Glomerular endothelial cell (primary cell): ENCODE measurements at places on chromosomes 3 and 15. TPM values are rescaled to one million over a fixed set of nuclear protein-coding genes. Genes with fewer than 3 reads are reported as not detected.

GRCh38 chr15:33547876-33548275 is 237.1 kb downstream of the RYR3 start:
- DNase-seq = no peak

DNA sequence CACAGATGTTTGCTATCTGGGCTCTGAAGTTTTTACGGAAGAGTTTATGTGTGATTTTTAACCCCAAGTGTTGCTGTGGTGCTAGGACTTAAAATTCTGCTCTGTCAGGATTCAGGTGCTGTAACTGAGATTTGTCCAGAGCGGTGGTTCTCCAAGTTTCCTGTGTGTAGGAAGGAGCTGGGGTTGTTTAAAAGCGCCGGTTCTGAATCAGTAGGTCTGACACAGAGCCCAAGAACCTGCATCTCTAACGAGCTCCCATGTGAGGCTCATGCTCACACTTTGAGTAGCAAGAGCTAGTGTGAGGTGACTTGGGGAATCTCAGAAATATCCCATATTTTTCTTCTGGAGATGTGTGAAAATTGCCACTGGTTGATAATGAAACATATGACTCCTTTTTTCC is 325.5 kb downstream of the SATB1 start:
- no peak for DNase-seq

DNA sequence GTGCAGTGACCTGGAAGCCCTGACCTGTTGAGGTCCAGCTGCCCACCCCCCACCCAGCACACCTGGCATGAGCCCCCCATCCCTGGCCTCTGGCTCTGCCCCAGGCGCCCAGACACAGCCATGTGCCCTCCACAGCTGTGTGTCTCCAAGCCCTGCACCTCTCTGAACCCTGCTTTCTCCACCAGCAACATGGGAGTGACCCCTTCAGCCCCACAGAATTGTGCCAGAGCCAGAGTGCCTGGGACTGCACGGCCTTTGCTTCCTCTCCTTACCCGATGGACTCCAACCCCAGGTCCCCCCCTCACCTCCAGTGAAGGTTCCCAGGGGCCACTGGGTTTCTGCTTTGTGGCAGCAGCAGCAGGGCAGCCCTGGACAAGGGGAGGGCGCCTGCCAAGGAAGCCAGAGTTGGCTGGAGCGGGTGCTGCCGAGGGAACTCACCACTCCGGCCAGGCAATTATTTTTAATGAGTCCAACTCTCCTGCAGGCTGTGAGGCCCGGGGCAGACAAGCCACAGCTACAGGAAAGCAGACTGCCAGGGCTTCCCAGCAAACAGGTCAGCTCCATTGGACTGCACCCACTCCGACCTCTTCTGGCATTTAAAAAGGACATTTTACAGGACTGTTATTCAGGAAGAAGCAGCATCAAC is 24.1 kb downstream of the PRR20G start:
- no peak for DNase-seq

DNA sequence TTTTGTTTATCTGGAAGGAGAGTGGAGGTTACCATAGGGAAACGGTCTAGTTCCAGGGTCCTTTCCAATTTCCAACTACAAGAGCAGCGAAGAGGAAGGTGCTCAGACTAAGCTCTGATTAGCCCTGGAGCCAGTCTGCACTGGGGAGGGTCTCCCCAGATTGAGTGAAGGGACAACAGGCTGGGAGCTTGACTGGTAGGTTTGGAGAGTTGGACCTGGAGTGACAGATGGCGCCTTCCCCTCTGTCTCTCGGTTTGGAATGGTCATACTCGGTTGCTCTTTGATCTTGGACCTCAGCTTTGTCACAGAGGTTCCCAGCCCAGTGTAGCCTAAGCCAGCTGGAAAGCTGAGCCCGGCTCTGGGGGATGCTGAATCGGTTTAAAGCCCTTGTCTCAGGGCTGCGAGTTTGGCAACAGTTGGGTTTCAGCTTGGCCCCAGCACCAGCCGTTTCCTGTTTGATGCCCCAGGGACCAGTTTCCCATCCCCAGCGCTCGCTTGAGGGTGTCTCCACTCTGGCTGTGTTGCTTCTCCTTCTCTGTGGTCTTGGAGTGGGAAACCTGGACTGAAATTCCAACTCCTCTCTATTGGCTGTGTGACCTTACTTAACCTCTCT is 53.1 kb upstream of the ULK4 start:
- no peak for DNase-seq

GRCh38 chr3:154307363-154307762 is 16.9 kb downstream of the DHX36 start:
- no peak for DNase-seq

GRCh38 chr3:18443665-18444594 is 18.8 kb upstream of the SATB1 start:
- no peak for DNase-seq

DNA sequence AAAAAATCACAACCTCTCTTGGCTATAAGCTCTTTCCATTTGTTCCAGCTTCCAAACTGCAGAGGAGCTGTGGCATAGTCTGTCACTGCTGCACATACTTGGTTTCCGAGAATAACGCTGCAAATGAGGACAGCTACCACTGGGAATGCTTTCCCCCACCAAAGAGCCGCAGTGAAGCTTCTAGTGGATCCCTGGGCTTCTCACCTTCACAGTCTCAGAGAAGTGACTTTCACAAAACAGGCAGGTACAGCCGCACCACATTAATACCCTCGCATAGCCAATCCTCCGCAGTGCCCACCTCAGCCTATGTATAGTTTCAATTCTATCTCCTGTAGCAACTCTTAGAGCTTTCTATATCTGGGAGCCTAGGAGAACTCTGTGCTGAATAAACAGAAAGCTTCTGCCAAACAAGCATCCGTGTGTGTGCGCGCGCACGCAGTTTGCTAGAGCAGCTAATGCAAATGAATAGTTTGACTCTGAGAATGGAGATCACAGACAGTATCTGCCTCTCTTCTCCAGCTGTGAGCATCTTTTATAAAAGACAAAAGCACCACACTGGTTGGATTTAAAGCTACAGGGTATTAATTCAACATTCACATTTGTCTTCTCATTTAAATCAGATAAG is 81.9 kb upstream of the PLXND1 start:
- no peak for DNase-seq

DNA sequence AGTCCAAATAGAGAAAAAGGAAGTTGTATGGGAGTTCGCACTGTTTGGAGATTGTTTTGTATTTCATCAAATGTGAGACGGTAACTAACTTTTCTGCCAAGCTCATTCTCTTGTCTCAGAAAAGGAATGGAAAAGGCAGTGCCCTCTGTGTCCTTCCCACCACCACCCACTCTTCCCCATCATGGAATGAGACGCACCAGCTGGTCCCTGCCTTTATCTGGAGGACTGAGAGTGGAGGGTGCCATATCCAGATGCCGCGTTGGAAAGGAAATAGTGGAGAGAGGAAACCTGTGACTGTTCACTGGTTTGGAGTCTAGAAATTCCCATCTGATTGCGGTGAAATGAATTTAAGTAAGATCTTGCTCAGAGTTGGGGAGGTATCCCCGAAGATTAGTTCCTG is 3.7 kb upstream of the CCK start:
- DNase-seq = no peak

- peak; percentile 58 for DNase-seq
Observed at GRCh38 chr3:12180218-12180617, 21.5 kb upstream of the TIMP4 start.

- DNase-seq = no peak
Observed at GRCh38 chr15:38593524-38593923, 28.9 kb upstream of the RASGRP1 start.

GRCh38 chr3:156483426-156483825 is 71.5 kb downstream of the SSR3 start:
- no peak for DNase-seq

DNA sequence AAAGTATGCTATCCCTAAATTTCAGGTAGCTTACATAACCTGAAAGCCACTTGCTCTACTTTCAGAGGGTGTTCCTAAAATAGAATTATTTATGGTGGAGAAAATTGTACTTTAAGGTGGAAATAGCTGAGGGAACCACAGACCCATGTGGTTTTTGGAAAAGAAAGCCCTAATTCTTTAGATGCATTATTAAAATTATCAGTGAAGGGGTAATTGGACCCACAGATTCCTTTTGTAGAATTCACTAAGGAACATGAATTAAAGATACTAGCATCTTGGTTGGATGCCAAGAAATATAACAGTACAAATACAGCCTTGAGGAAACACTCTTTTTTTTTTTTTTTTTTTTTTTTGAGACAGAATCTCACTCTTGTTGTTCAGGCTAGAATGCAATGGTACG is 37.8 kb downstream of the DPPA2 start:
- no peak for DNase-seq

- DNase-seq = no peak
Observed at GRCh38 chr3:14378415-14378814, 24.0 kb upstream of the SLC6A6 start.

DNA sequence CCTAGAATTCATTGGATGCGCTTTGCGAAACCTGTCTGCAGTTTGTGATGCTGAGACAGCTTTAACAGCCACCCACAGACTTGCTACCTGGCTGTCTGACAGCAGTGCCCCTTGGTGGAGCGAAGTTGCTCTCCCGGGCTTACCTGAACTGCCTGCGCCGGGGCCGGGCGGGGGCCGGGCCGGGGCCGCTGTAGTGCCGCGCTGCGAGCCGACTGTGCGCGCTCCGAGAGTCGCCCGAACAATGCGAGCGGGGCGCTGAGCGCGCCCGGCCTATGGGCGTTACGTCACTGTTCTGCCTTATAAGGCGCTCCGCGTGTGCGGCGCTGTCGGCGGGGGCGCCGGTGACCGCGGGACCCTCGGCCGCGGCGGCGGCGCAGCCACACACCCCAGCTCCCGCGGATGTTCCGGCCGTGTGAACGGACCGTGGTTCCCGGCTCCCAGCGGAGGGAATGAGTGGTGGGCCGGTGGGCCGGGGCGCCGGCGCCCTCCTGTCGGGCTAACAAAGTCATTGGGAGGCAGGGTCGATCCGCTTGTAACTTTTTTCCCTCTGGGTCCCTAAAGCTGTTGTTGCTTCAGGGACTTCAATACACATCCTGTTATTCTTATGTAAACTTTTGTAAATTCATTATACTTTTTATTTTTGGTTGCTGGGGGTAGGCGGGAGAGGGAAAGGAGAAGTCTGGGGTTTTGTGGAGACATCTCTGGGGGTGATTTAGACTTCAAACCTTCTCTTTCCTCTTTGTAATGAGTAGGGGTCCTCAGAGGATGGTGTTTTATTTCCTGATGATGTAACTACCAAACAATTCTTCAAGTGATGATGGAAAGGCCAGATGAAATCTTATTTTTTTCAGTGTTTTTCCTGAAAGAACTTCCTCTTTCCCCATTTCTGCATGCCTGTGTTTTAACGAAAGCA is 58.5 kb downstream of the CMSS1 start:
- no peak for DNase-seq

GRCh38 chr3:66177026-66177425 is 43.8 kb upstream of the SLC25A26 start:
- DNase-seq = no peak

GRCh38 chr3:9704347-9705322 is 1.0 kb downstream of the CPNE9 start:
- no peak for DNase-seq

GRCh38 chr3:172973799-172974198 is 167.2 kb downstream of the SPATA16 start:
- no peak for DNase-seq

GRCh38 chr15:80208758-80209734 is 43.0 kb downstream of the CTXND1 start:
- no peak for DNase-seq

DNA sequence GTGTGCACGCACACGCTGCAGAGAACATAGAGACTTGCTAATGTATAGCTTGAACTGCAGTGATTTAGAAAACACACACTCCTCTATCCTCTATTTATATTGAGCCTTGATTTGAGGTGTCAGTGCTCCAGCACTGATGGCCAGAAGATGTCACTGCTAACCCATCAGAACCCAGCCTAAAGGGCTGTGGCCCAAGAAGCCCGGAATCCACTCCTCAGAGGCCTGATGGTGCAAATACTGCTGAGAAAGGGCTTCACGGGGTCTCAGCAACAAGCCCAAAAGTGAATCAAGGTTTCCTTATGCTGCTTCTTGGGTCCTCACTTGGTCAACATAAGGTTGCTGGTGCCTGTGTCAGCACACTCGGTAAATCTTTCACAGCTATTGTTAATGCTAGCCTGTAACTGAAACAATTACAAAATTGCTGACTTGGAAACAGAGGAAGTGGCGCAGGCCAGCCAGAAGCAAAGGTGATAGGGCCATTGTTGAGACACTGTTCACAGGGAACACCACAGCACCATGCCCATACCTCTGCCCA is 60.3 kb downstream of the HEG1 start:
- no peak for DNase-seq

GRCh38 chr3:42090973-42091731 is at the start of gene TRAK1:
TRAK1 (plus strand) TSS chr3:42091357; CDS start chr3:42091470, 113 bp downstream.
- DNase-seq = no peak

DNA sequence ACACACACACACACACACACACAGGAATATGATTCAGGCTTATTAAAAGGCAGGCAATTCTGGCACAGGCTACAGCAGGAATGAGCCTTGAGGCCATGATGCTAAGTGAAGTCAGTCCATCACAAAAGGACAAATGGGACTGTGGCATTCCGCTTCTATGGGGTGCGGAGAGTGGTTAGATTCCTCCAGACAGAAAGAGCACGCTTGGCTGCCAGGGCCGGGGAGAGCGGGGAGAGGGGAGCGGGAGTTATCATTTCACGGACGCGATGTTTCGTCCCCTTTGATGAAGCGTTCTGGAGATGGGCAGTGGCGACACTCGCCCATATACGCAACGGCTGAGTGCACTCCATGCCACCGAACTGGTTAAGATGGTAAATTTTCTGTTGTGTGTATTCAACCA is 58.5 kb upstream of the FAM174B start:
- no peak for DNase-seq

DNA sequence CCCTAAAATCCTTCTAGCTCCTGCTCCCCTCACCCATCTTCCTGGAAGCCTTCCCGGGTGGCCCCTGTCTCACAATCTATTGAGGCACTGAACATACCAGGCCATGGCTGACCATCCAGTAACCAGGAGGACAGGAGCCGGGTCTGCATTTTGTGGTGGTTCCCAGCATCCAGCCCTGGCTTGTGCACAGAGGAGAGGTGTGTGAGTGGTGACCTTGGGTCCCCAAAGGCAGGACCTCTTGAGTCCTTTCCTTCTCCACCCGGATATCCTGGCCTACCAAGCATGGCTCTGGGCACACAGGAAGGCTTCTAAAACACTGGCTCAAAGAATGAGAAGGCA is 7.8 kb downstream of the CSK start:
- DNase-seq = no peak

- no peak for DNase-seq
Observed at GRCh38 chr15:76976572-76977270, 18.2 kb upstream of the PSTPIP1 start.

DNA sequence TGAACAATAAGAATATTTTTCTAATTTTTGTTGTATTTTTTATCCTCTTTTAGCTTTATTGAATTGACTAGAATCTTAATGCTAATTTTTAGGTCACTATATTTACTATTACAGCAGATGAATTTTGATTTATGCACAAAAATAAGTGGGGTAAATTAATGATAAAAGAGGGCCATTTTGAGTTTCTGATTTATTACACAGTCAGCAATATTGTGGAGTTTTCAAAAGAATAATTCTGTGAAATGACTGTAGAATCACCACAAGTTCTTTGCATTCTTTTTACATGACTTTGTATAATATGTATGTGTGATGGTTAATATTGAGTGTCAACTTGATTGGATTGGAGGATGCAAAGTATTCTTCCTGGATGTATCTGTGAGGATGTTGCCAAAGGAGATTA is 812.4 kb upstream of the DPPA4 start:
- no peak for DNase-seq

LMOD3 gene
- total RNA-seq = not detected in 2 replicates

CEMIP gene
- 0.53 and 2.0 TPM in 2 replicates for total RNA-seq

ROPN1 gene
- not detected in 2 replicates for total RNA-seq

UROC1 gene
- not detected in 2 replicates for total RNA-seq

UBE2Q2 gene
- 42.9 and 48.0 TPM in 2 replicates for total RNA-seq

PRSS50 gene
- not detected in 2 replicates for total RNA-seq

TIMP4 gene
- 0.10 TPM in 1 of 2 replicates, not detected in the other for total RNA-seq

CCDC33 gene
- not detected in 2 replicates for total RNA-seq

C3orf80 gene
- total RNA-seq = not detected in 2 replicates
